ENCODE measurements at places on chromosomes 5 and 9. TPM values are rescaled to one million over a fixed set of nuclear protein-coding genes. Genes with fewer than 3 reads are reported as not detected.

Gene ADAMTS2
- not detected for polyA plus RNA-seq

Gene CARD9
- 0.21 TPM for polyA plus RNA-seq

Gene GPR150
- 0.07 TPM for polyA plus RNA-seq

DNA sequence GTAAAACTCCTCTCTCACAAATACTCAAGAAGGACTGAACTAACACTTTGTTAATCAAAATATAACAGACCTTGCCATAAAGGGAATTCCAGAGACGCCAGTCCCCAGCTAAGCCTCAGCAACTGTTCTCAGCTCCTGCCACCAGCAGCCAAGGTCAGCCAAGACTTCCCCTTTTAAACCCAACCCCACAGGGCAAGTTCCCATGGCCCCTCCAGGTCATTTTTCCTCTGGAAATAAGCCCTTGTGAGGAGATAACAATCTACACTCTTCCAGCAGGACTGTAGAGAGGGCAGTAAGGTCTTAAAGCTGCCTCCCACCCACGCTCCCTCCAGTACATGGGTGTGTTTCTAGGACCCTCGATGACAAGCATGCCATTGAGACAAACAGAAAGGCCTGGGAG is 78.3 kb downstream of the DPYSL3 start:
- no peak for DNase-seq
- H3K4me1 ChIP-seq, result no peaks in the 10 kb centered on the region
- no peaks in the 10 kb centered on the region for H3K27me3 ChIP-seq
- no peak overlapping the region for H3K27ac ChIP-seq
- no peak overlapping the region for H3K4me3 ChIP-seq
- no peaks in the 10 kb centered on the region for H3K36me3 ChIP-seq

DNA sequence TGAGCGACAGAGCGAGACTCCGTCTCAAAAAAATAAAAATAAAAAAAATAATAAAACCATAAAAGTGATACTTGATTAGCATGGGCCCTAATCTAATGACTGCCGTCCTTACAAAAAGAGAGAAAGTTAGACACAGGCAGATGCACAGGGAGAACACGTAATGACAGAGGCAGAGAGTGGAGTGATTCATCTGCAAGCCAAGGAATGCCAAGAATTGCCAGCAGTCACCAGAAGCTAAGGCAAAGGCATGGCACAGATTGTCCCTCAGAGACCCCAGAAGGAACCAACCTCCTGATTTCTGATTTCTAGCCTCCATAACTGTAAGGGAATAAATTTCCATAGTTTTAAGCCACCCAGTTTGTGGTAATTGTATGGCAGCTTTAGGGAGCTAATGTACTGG is 79.6 kb upstream of the FREM1 start:
- H3K4me3 ChIP-seq, result no peak overlapping the region
- H3K4me1 ChIP-seq, result no peaks in the 10 kb centered on the region
- DNase-seq, result no peak
- H3K36me3 ChIP-seq, result no peaks in the 10 kb centered on the region

DNA sequence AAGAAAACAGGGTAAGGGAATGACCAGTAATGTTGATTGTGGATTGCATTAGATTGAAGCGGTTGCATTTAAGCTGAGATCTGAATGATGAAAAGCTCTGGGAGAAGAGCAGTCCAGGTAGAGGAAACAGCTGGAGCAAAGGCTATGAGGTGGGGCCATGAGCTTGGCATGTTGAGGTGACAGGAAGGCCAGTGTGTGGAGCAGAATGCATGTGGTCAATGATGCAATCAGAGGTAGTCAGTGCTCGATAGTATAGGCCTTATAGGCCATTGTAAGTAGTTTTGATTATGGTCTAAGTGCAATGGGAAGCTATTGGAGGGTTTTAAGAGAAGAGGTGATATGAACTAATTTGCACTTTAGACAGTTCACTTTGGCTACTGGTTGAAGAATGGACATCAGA is 270.4 kb downstream of the ARHGAP26 start:
- DNase-seq, result no peak
- H3K4me1 ChIP-seq, result peaks cover 4% of the 10 kb centered on the region
- no peak overlapping the region for H3K4me3 ChIP-seq
